ENCODE measurements at places on chromosomes 16 and 17.

- no peak for DNase-seq
- no peak overlapping the region for H3K27ac ChIP-seq
- H3K27me3 ChIP-seq, result no peaks in the 10 kb centered on the region
- H3K4me1 ChIP-seq, result no peaks in the 10 kb centered on the region
- peaks cover 1% of the 10 kb centered on the region for H3K36me3 ChIP-seq
- H3K4me3 ChIP-seq, result no peak overlapping the region
Observed at GRCh38 chr17:62616993-62617893, 10.2 kb upstream of the MRC2 start.

- H3K36me3 ChIP-seq, result no peaks in the 10 kb centered on the region
- DNase-seq, result no peak
- H3K4me3 ChIP-seq, result no peak overlapping the region
- H3K4me1 ChIP-seq, result no peaks in the 10 kb centered on the region
Observed at GRCh38 chr16:20202747-20203146, 124.6 kb downstream of the GP2 start.

DNA sequence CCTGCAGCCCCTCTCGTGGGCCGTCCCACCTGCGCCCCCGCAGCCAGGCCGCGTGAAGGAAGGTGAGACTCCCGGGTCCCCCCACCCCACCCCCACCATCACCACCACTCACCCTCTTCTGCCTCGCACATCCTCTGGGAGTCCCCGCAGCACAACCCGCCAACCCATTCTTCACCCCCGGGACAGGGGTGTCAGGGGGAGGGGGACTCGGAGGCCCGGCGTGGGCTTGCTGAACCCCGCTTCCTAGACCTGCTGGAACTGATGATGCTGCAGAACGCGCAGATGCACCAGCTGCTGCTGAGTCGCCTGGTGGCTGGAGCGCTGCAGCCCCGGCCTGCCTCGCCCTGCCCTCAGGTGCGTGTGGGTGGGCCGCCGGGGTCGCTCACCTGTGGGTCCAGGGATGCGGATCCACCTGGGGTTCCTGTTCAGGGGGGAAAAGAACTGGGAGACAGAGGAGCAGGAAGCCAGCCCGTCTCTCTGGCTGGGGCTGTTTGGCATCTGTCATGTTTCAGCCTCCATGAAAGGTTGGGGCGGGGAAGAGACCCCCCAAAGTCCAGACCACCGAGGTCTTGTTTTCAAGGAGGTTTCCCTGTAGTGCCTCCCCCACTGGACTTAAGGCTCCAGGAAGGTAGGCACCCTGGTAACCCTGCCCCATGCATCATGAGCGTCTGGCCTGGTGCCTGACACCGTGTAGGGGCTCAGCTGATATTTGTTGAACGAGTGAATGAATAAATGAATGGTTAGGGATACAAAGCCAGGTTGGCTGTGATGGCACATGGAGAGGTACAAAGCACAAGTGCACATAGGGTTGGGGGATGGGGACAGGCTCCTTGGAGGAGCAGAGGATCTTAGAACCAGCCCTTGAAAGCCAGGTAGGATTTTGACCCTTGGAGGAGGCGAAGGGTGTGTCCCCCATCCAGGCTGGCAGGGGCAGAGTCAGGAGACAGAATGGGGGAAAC lies 849 bp downstream of the PRR29 start:
- H3K27me3 ChIP-seq, result peaks cover 14% of the 10 kb centered on the region
- no peak overlapping the region for H3K27ac ChIP-seq
- no peak for DNase-seq
- H3K4me3 ChIP-seq, result peak overlapping the region; percentile 72
- 0 out of 2 replicates have a peak, but pooled peaks cover 8% of the 10 kb centered on the region for H3K4me1 ChIP-seq

DNA sequence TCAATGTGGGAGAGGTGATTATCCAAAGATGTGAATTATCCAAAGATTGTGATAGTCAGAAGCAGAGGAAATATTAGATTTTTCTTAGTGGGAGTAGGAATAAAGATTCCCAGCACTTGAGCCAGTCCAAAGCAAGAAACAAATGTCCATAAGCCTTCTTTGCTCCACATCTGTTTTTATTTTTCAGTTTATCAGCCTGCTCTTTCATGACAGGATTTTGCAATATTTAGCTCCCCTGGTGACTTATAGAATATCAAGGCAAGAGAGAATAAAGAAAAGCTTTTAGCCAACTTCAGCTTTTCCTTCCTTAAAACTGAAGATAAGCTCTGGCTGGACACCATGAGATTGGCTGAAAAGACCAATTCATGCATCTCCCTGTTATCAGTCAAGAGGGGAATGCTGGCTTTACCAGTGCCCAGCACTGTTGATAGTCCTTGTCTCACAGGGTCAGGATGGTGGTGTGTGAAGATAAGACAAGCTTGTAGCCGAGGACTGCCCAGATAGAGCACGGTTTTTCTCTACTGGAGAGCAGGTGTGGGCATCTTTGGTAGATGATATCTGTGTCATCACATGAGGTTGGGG lies 706.5 kb downstream of the KCNJ2 start:
- H3K27ac ChIP-seq, result no peak overlapping the region
- no peaks in the 10 kb centered on the region for H3K36me3 ChIP-seq
- DNase-seq, result no peak
- H3K4me3 ChIP-seq, result no peak overlapping the region
- no peaks in the 10 kb centered on the region for H3K27me3 ChIP-seq
- no peaks in the 10 kb centered on the region for H3K4me1 ChIP-seq

- peak overlapping the region; percentile 87 for H3K27ac ChIP-seq
- no peaks in the 10 kb centered on the region for H3K27me3 ChIP-seq
- peaks cover 27% of the 10 kb centered on the region for H3K36me3 ChIP-seq
- no peak for DNase-seq
Observed at GRCh38 chr16:19431636-19432340, 14.1 kb downstream of the TMC5 start.

Measured in PC-9 (cell line).